ENCODE measurements at places on chromosomes 4 and X. TPM values are rescaled to one million over a fixed set of nuclear protein-coding genes. Genes with fewer than 3 reads are reported as not detected.

ACSL4 gene
- polyA plus RNA-seq = 17.9 TPM

TLR2 gene
- 0.68 TPM for polyA plus RNA-seq

TEX13B gene
- not detected for polyA plus RNA-seq

SUPT20HL2 gene
- not detected for polyA plus RNA-seq

EDA gene
- polyA plus RNA-seq = 0.76 TPM

SPANXA2 gene
- not detected for polyA plus RNA-seq

- DNase-seq = no peak
These were observed 47.7 kb downstream of the DDX3X start for GRCh38 chrX:41381685-41382084.

DNA sequence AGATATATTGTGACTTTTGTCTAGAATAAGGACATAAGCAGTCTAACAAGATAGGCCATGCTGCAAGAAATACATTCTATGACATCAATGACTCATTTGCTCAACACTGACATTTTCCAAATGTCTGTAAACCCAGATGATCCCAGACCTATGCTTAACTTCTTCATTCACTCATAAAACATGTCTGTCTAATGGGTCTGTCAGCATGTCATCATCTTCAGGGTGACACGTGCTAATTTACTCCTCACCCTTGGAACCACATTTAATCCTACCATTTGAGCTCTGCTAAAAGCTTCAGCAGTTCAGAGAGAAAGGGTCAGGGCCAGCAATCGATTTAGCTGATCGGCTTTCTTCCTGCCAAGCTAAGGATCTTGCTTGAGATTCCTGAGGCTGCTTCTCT lies 109.4 kb upstream of the MAP3K15 start:
- no peak for DNase-seq

DNA sequence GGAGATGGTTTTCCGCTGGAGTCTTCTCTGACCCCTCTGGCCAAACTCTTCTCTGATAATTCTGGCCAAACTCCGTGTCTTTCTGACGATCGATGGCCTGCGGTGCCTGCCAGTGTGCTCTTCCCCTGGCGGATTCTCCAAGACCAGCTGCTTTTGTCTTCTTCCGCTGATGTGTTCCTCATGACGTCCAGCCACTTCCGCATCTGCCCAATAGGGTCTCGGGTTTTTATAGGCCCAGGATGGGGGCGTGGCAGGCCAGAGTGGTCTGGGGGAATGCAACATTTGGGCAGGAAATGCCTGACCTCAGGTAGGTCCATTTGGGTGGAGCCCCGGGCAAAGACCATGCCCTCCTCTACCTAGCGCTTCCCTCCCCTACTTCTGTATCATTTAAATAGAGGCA lies 1542.1 kb downstream of the STIM2 start:
- DNase-seq = no peak

DNA sequence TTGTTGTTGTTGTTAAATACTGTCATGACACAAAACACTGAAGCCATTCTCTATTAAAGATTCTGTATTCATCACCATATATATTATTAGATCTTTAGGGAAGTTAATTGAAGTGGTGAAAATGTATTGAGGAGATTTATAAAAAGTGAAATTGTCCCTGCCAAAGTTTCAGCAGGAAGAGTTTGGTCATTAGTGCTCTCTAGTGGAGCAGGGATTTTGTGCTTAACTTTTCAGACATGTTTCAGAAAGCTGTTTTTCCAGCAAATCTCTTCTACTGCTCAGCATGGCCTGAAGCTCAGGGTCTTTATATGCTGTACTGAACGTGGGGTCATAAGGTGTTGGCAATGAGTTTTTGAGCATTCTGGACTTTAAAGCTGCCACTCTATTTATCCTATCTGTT lies 36.7 kb upstream of the CXXC4 start:
- peak; percentile 15 for DNase-seq

GRCh38 chr4:36508394-36508793 lies 227.0 kb downstream of the DTHD1 start:
- DNase-seq = no peak

DNA sequence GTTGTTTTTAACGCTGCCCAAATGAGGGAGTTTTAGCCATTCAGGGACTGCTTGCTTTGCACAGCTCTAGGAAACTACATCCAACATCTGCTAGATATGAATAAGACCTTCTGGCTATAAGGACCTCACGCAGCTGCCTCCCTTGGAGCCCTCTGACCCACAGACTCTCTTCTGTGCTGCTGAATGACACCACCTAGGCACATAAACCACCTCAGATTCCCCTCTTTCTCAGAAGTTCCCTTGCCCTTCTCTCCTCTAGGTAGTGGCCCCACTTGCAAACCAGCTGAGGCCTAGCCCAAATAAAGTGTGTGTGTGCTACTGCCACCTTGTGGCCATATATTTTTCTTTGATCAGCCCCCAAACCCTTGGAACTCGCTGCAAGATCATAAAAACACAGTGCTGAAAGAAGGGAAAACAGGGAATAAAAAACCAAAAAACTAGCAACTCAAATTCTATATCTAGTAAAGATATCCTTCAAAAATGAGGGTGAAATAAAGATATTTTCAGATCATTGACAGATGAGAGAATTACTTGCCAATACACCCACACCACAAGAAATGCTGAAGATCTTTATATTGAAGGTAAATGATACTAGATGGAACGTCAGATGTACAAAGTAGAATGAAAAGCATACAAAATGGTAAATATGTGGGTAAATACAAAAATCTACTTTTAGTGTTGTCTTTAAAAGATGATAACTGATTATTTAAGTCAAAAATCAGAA lies 265.9 kb downstream of the ADAMTS3 start:
- no peak for DNase-seq

GRCh38 chrX:99394456-99394855 lies 1015.6 kb downstream of the PCDH19 start:
- no peak for DNase-seq

DNA sequence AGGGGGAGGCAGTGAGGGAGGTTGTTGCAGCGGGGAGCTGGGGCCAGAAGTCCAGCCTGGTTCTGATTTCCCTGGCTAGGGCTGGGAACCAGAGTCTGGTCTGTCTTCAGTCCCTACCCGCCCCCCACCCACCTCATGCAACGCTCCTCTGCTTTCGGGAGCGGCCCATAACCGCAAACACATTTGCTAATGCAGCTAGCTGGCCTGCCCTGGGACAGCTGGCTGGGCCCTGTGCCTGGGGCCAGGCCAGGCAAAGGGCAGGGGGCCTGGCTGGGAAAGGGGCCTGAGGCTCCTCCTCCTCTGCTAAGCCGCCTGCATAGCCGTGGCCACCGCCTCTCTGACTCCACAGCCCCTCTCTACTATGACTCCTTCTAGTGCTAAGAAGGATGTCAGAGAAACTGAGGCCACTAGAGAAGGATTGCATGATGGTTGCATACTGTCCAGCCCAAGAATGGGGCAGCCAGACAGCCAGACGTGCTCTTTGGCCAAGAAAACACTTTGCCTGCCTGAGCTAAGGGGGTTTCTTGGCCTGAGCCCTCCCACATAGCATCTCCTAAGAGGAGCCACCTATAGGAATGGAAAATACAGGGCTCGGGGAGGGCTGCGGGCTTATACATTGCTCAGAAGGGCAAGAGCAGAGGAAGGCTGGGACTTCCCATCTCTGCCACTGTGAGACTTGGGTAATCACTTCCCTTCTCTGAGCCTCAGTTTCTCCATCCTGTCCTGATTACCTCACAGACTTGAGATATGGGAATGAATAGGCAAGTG lies 76.9 kb downstream of the PJA1 start:
- no peak for DNase-seq

GRCh38 chrX:151346931-151347543 lies 50.0 kb upstream of the VMA21 start:
- DNase-seq = no peak

DNA sequence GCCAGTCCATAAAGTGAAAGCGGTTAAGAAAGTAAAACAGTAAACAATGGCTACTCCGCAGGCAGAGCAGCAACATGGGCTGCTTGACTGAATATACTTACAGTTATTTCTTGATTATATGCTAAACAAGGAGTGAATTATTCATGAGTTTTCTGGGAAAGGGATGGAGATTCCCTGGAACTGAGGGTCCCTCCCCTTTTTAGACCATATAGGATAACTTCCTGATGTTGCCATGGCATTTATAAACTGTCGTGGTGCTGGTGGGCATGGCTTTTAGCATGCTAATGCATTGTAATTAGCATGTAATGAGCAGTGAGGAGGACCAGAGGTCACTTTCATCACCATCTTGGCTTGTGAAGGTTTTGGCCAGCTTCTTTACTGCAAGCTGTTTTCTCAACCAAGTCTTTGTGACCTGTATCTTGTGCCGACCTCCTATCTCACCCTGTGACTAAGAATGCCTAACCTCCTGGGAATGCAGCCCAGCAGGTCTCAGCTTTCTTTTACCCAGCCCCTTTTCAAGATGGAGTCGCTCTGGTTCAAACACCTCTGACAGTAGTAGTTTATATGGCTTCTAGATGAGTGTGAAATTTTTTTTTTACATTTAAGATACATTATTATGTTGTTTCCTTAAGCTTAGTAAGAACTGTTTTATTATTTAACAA lies 514.8 kb upstream of the TENM3 start:
- DNase-seq = no peak

DNA sequence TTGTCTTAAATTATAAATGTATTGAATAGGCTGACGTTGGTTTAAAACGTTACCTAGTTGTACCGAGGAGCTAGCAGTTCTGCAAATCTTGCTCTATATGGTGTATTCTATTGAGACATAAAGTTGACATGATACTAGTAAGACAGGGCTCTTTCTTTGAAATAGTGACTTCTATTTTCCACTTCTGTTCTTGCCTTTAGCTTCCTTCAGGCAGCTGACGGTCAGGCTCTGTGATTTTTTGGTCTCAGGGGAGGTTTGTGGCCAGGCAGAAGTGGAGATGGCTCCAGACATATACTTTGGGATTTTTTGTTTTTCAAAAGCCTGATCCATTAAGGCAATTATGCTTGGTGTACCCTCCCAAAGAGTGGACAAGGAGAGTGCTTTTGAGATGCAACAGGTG lies 95.2 kb downstream of the SLC34A2 start:
- no peak for DNase-seq

- DNase-seq = no peak
These were observed 1.4 kb downstream of the AFAP1 start for GRCh38 chr4:7938266-7938608.

GRCh38 chr4:72152731-72153130 lies 120.9 kb downstream of the NPFFR2 start:
- DNase-seq = no peak

DNA sequence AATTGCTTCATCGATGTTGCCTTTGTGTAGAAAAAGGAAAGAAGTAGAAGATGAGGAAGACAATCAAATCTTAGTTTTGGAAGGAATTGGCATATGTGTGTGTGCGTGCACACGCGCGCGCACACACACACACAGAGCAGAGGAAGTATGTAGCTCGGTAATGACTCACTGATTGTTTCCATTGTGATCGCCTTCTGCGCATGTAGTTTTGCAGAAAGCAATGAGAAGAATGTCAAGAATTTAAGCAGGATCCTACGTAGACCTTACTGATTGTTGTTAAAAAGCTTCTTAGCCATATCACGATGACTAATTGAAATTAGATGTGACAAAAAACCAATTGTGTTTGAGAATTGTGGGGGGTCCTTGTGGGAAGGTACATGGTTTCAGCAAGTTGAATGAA lies 12.8 kb upstream of the LIMCH1 start:
- no peak for DNase-seq

GRCh38 chrX:153032397-153033118 lies 23.7 kb upstream of the PNMA3 start:
- peak; percentile 74 for DNase-seq

DNA sequence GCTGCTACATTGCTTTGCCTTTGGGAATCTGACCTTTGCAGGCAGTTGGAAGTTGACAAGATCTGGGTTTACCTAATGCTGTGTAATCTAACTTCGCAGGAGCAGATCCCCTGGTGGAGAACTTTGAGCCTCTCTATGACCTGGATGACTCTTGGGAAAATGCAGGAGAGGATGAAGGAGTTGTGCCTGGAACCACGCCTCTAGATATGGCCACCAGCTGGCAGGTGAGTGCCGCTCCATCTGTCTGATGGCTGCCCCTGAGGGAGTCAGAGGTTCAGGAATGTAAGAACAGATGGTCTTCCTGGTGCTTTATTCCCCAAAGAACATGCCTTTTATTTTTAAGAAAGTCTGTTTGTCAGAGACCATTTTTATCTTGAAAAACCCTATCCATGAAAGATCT lies 109.3 kb downstream of the NFKB1 start:
- no peak for DNase-seq

- no peak for DNase-seq
These were observed 47.9 kb upstream of the TSPAN5 start for GRCh38 chr4:98706200-98706813.

GRCh38 chr4:176726803-176727202 lies 65.9 kb downstream of the VEGFC start:
- DNase-seq = no peak

DNA sequence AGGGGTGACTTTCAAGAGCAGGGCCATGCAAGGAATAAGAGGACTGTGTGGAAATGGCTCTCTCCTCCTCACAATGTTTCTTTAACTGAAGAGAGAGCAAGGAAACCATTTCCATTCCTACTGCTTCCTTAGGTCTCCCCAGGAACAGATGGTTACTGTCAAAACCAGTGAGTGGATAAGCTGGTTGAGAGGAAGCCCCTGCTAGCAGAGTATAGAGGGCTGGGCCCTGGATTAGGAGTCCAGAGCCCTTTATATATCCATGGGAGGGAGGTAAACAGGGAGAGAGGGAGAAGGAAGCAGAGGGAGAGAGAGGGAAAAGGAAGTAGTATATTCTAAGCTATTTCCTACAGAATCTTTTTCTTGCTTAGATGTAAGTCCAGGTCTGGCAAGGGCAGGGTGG lies 43.8 kb upstream of the LAS1L start:
- DNase-seq = no peak

- peak; percentile 47 for DNase-seq
These were observed 593 bp downstream of the NPY1R start for GRCh38 chr4:163331629-163332376.

GRCh38 chrX:19883878-19884277 lies 3.5 kb downstream of the SH3KBP1 start:
- DNase-seq = no peak

- DNase-seq = no peak
These were observed 49.0 kb upstream of the CXorf51A start for GRCh38 chrX:146863566-146863965.

- no peak for DNase-seq
These were observed 1112.1 kb upstream of the PRKX start for GRCh38 chrX:4825550-4825949.

GRCh38 chr4:144355811-144356757 lies 215.6 kb upstream of the GYPA start:
- DNase-seq = no peak

DNA sequence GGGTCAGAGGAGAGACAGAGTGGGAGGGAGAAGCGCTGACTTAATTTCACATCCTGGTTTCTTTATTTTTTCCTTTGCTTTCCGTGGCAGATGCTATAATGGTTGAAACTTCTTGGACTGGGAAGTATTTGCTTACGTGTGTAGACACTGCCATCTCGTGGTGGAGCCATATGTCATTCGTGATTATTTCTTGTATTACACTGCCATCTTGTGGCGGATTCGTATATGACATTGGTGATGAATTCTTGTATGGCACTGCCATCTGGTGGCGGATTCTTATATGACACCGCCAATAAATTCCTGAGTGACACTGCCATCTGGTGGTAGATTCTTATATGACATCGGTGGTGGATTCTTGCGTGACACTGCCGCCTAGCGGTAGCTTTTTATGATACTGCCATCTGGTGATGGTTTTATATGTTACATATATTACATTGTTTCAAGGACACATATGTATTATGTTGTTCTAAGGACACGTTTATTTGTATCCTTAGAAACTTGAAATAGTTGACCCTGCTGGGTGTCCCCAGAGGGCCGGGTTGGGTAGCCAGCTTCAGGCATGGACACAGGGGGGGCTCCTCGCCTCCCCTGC lies 37.3 kb upstream of the CLCN4 start:
- peak; percentile 90 for DNase-seq

- DNase-seq = peak; percentile 81
These were observed 70.3 kb downstream of the RAB28 start for GRCh38 chr4:13413729-13414437.

- DNase-seq = no peak
These were observed 186.2 kb upstream of the TBL1X start for GRCh38 chrX:9278475-9279233.

Measured in brain (organoid and tissue), 16 donors.